ENCODE measurements at places on chromosomes 5 and 9. TPM values are rescaled to one million over a fixed set of nuclear protein-coding genes. Genes with fewer than 3 reads are reported as not detected.

The HEMGN gene
- polyA plus RNA-seq: 2.7 TPM

The CCDC180 gene
- polyA plus RNA-seq: 0.64 TPM

The MACIR gene
- polyA plus RNA-seq: 4.1 TPM

The DOK3 gene
- polyA plus RNA-seq: 0.17 TPM

The RNF44 gene
- 4.3 TPM for polyA plus RNA-seq

The FOXD4L5 gene
- not detected for polyA plus RNA-seq

The PCA3 gene
- not detected for polyA plus RNA-seq

The LECT2 gene
- not detected for polyA plus RNA-seq

The HRH2 gene
- polyA plus RNA-seq: 3.6 TPM

The LYSMD3 gene
- polyA plus RNA-seq: 12.2 TPM

The MAST4 gene
- polyA plus RNA-seq: 14.5 TPM

The PAEP gene
- not detected for polyA plus RNA-seq

The CCDC69 gene
- polyA plus RNA-seq: 97.0 TPM

The KIAA0825 gene
- 1.3 TPM for polyA plus RNA-seq

The IL13 gene
- polyA plus RNA-seq: not detected

The MSMP gene
- polyA plus RNA-seq: not detected

The MEIKIN gene
- polyA plus RNA-seq: not detected

The KCNV2 gene
- not detected for polyA plus RNA-seq

The ECM2 gene
- not detected for polyA plus RNA-seq

The FCN1 gene
- 7.1 TPM for polyA plus RNA-seq

The TMC1 gene
- not detected for polyA plus RNA-seq

The OBP2B gene
- not detected for polyA plus RNA-seq

The CBY3 gene
- not detected for polyA plus RNA-seq

The SVEP1 gene
- polyA plus RNA-seq: not detected

The PCDHGB4 gene
- polyA plus RNA-seq: not detected

The LHX3 gene
- not detected for polyA plus RNA-seq

The PNPLA7 gene
- 1.8 TPM for polyA plus RNA-seq

The ADAMTS16 gene
- not detected for polyA plus RNA-seq

The PLPPR1 gene
- not detected for polyA plus RNA-seq

Data from CD4-positive, CD25-positive, alpha-beta regulatory T cell (primary cell).